RCC 7860 (cell line): ENCODE measurements at places on chromosomes 7 and 10.

GRCh38 chr10:63200431-63200830 is 67.3 kb downstream of the NRBF2 start:
- DNase-seq: no peak

DNA sequence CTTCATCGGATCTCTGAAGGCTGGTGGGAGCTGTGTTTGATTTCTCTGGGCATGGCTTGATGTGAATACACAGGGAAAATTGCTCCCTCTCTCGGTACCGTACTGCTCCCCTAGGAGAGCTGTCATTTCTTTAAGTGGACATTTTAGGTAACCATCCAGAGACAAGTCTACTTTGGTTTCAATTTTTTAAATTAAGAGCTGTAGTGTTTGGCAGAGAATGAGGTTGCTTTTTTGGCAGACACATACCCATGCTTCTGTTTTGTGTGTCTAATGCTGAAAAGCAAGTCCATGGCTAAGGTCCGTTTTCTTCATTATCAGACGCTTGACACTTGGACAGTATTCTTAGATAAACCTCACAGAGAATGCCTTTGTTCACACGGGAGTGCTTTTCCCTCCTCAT is 61.3 kb upstream of the TRIL start:
- DNase-seq: no peak

DNA sequence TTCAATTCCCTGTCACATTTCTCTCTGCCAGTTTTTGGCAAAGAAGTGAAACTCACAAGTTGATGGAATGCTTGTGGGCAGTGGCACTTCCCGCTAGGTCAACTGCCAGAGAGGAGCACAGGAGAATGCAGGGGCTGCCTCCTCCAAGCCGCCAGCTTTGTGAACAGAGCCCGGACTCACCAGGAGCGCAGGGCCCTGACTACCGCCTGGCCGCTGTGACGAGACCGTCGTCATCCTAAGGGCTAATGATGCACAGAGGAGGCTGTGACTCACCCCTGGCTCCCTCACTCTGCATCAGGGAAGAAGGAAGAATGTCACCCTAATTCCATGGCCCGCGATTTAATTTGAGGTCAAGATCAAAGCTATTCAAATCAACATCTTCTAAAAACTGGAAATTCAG is 123.9 kb downstream of the TAX1BP1 start:
- DNase-seq: peak; percentile 90

GRCh38 chr7:36653663-36654355 is 70.5 kb downstream of the AOAH start:
- DNase-seq: no peak
